ENCODE measurements at places on chromosomes 5 and 9.

- no peak for DNase-seq
Observed at GRCh38 chr9:136328622-136329041, 1.3 kb downstream of the GPSM1 start.

GRCh38 chr5:1540166-1540565, 16.4 kb upstream of the LPCAT1 start:
- DNase-seq: no peak

GRCh38 chr9:94933511-94933828, 207.0 kb downstream of the AOPEP start:
- DNase-seq: no peak

GRCh38 chr5:76427206-76428140, 24.4 kb downstream of the IQGAP2 start:
- DNase-seq: no peak

GRCh38 chr5:94422812-94423211, 195.6 kb downstream of the KIAA0825 start:
- no peak for DNase-seq

DNA sequence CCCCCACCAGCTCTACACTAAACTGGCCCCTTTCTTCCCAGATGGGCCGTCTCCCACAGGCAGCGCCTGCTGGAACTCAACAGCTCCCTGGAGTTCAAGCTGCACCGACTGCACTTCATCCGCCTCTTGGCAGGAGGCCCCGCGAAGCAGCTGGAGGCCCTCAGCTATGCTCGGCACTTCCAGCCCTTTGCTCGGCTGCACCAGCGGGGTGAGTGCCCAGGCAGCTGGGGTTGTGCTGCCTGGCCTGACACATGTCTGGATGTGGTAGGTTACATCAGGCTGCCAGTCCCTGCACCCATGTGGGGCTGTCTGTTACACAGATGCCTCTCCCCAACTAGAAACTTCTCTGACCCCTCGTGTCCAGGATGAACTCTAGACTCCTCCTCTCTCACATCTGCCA, 9.8 kb downstream of the NHP2 start:
- no peak for DNase-seq

GRCh38 chr9:125591888-125592287, 115.1 kb downstream of the MAPKAP1 start:
- DNase-seq: no peak

DNA sequence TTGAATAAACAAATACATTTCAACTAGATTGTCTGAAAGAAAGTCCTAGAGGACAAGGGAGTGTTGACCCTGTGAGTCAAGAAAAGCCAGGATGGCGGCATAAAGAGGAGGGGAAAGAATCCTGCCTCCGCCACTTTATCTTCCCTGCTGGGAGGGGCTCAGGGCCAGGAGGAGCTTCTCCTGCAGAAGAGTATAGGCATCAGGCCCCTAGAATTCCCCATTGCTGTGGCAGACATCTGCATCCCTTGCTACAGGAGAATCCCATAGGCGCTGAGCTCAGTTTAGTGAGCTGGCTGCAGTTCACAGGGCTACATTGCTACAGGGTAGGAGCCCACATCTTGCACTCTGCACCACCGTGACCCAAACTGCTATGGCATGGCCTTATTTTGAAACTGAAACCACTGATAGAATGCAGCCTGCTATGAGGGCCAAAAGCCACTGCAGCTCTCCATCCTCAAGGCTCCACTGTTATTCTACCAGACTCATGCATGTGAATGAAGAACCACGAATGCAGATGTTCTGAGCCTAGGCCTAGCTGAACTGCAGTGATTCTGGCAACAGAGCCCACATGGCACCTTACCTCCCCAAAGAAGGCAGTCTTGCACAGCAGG, 941.4 kb upstream of the CTNND2 start:
- no peak for DNase-seq

GRCh38 chr9:19423163-19423562, 14.4 kb downstream of the ACER2 start:
- peak; percentile 31 for DNase-seq

- peak; percentile 90 for DNase-seq
Observed at GRCh38 chr5:141040093-141040770, 10.9 kb upstream of the PCDHB1 start.

DNA sequence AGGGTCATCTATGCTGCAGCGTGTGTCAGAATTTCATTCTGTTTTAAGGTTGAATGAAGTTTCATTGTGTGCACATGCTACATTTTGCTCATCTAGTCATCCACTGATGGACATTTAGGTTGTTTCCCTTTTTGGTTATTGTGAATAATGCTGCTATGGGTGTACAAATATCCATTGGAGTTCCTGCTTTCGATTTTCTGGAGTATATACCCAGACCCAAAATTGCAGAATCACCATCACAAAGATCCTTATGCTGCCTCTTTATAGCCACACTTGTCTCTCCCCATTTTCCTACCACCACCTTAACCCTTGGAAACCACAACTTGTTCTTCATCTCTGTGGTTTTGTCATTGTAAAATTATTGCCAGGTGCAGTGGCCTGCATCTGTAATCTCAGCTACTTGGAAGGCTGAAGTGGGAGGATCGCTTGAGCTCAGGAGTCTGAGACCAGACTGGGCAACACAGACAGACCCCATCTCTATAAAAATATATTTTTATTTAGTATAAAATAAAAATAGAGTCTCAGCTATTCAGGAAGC, 166.2 kb downstream of the HSD17B3 start:
- no peak for DNase-seq

DNA sequence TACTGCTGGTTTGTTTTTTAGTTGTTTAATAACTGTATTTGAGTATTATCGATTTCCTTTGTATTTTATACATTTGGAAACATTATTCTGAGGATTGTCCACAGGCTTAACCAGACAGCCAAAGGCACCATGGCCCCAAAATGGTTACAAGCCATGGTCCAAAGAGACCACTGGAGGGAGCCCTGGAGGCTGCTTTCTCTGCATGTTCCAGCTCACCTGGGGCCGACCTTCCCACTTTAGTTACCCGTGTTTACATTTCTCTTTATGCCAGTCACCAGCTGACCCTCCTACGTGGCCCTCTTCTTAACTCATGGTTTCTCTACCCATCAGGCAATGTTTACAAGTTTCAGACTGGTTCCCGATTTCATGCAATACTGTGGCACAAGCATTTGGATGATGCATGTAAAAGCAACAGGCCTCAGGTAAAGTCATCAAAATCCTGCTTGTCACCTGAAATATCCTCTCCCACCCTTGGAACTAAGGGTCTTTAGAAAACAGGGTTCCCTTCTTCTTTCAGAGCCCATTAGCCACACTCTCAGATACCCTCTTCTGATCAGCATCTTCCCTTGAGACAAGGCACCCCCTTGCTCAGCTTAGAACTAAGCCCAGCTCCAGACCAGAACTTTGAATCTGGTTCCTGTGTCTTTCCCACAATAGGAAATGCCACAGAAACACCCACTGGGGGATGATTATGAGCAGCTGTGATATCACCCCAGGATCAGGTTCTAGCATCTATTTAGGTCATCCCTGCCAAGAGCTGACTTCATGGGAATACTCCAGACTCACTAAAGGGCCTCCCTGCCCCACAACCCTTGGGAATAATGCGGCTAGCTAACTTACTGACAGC, 49.9 kb upstream of the GARNL3 start:
- peak; percentile 89 for DNase-seq

GRCh38 chr9:109852556-109852955, 72.6 kb downstream of the PALM2AKAP2 start:
- no peak for DNase-seq

- no peak for DNase-seq
Observed at GRCh38 chr5:166758151-166758550, 1533.3 kb upstream of the WWC1 start.

DNA sequence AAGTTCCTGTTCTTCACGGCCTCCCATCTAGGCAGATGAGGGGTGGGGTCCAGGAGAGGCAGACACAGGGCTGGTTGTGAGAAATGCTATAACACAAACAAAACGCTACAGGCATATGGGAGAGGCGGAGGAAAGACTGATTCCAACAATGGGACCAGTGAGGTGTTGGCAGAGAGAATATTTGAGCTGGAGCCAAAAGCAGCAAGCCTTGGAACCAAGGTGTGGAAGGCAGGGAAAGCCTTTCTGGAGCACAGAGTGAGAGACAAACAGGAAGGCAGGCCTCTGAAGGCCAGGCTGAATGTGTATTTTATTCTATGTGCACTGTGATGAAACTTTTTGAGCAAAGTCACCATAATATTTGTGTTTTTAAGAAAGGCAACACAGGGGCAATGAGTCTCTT, 2.9 kb downstream of the ATPSCKMT start:
- DNase-seq: no peak

- DNase-seq: no peak
Observed at GRCh38 chr5:143433670-143434069, 30.2 kb upstream of the NR3C1 start.

DNA sequence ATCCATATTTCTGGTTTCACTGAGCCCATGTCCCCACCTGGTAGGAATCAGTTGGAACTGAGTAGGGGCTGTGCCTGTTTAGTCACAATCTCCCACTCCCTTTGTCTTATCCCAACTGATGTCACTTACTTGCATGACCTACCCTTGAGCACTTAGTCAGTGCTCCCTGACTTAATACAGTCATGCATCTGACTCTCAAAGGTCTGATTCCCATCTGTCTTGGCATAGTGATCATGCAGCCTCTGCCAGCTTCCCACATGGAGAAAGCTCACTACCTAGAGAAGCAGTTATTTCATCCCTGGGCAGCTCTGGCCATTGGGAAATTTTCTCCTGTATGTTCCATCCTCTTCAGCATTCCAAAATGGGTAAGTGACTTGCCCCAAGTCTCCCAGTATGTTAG, 24.8 kb downstream of the ABLIM3 start:
- no peak for DNase-seq

DNA sequence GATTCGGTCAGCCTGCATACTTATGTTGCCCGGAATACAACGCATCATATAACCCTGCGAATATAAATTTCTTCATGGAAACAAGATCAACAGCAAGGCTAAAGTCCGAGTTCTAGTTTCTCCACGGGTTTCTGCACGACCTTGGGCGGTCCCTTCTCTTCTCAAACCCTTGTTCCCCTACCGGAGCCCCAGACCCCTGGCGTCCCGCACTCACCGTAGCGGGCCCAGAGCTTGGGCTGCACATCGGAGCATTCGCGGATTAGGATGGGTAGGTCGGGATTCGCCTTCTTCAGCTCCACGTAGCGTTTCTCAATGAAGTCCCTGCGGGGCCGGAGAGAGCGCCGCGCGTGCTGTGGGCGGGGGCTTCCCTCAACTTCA, 399 bp downstream of the NDUFA2 start:
- DNase-seq: no peak

GRCh38 chr9:22481566-22481965, 34.9 kb downstream of the DMRTA1 start:
- DNase-seq: no peak

GRCh38 chr5:1907616-1908015, 24.9 kb upstream of the IRX4 start:
- DNase-seq: no peak

- DNase-seq: no peak
Observed at GRCh38 chr9:122923947-122924346, 7.4 kb downstream of the ZBTB26 start.

DNA sequence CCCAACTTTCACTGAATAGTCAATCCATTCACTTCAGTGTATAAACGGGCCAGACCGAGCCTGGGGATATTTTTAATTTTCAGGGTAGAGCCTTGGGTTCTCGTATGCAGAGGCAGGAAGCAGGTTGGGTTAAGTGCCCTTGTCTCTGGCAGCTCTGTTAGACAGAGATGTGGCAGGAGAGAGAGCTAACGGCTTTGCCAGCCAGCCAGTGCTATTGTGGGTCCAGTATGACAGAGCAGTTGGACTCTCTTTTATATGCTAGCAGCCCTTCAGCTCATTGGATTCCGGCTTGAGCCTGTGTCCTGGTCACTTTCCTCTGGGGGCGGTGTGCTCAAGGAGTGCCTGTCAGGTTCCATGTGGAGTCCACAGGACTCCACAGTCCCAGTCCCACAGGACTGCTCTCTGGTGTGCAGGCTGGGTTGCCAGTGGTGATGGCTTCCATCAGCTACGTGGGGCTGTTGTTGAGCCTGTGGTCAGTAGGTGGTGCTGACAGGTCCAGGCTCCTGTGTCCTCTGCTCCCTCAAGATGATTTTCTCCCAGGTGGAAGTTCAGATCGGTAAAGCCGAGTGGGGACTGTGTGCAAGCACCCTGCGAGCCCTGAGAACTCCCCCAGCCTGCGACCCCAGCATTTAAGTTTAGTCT, 14.3 kb downstream of the CLTA start:
- no peak for DNase-seq

DNA sequence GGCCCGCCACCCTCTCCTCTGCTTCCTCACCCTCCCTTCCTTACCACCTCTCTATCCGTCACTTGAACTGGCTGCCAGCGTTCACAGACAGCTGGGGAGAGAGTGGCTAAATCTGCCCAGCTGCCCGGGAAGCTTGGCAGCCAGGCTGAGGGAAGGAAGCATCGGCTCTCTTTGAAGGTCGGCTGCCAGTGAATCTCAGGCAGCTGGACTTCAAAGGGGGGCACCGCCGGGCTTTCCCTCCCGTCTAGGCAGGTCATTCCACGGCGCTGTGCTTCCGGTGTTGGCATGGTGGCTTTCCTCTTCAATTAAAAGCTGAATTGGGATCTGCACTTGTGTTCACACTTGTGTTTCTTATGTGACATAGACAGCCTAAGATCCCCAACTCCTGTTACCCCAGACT, 174.0 kb downstream of the GDNF start:
- DNase-seq: peak; percentile 54

- DNase-seq: no peak
Observed at GRCh38 chr5:177126771-177127170, 6.8 kb upstream of the NSD1 start.

GRCh38 chr5:37966871-37967270, 127.0 kb upstream of the GDNF start:
- DNase-seq: no peak

- DNase-seq: no peak
Observed at GRCh38 chr9:80885894-80886293, 803.5 kb downstream of the TLE1 start.

DNA sequence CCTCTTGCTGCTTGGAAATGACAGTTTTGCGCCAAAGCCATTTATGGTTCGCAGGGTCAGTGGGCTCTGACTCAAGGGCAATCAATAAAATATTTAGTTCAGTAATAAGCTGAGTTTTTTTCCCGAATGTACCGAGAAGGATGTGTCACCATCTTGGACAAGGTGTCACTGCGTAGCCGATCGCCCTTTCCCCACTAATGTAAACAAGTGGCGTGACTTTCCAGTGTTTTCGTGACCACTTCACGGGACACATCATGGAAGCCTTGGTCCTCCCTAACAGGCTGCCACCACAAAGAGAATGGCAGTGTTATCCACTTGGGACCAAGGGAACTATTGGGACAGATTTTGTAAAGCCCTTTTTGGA, 16.4 kb downstream of the ISL1 start:
- no peak for DNase-seq

GRCh38 chr9:4936277-4936676, 48.8 kb upstream of the JAK2 start:
- no peak for DNase-seq

DNA sequence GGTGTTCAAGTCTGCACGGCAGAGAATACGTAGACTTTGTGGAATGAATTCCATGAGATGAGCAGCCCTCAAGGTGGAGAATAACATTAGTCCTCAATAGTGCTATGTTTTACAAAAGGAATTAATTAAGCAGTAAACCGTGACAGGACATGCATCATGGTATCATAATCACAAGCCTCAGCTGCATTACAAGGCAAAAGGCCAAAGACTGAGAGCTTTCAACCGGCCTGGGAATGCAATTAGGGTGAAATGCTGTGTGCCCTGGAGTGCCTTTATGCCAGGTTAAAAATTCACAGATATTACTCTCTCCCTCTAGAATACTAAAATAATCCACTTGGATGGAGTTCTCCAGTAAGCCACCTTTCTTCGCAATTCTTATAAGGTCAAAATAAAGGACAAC, 270.6 kb downstream of the MLLT3 start:
- DNase-seq: no peak

All from NCI-H1417 (cell line).